Keratinocyte (primary cell): ENCODE measurements at places on chromosomes 6 and 20. TPM values are rescaled to one million over a fixed set of nuclear protein-coding genes. Genes with fewer than 3 reads are reported as not detected.

SERAC1 gene
- polyA plus RNA-seq = 7.1 to 10.1 TPM (median 8.0 TPM) in 3 replicates

ADGRF4 gene
- polyA plus RNA-seq = 21.4 to 41.8 TPM (median 30.2 TPM) in 3 replicates

WFDC5 gene
- 2.4 to 11.7 TPM (median 5.1 TPM) in 3 replicates for polyA plus RNA-seq

ARHGAP40 gene
- polyA plus RNA-seq = 1.0 to 1.9 TPM (median 1.2 TPM) in 3 replicates

ZCCHC3 gene
- 4.9 to 6.8 TPM (median 5.7 TPM) in 3 replicates for polyA plus RNA-seq

ATP6V1G2 gene
- polyA plus RNA-seq = 0.46 to 1.3 TPM (median 0.94 TPM) in 3 replicates

SCRT2 gene
- polyA plus RNA-seq = not detected in 3 replicates

NMBR gene
- 0.04 TPM in 1 of 3 replicates, not detected in the others for polyA plus RNA-seq

RAB23 gene
- polyA plus RNA-seq = 7.3 to 14.6 TPM (median 10.0 TPM) in 3 replicates

PARD6B gene
- 1.4 to 2.0 TPM (median 1.4 TPM) in 3 replicates for polyA plus RNA-seq

TMEM200A gene
- 23.9 to 104 TPM (median 80.4 TPM) in 3 replicates for polyA plus RNA-seq

CST4 gene
- polyA plus RNA-seq = not detected in 3 replicates

C20orf202 gene
- polyA plus RNA-seq = not detected in 3 replicates

WFDC10A gene
- not detected in 3 replicates for polyA plus RNA-seq

SMLR1 gene
- not detected in 3 replicates for polyA plus RNA-seq

C20orf144 gene
- polyA plus RNA-seq = 0.02 to 0.03 TPM in 2 of 3 replicates, not detected in the other

DEFB118 gene
- not detected in 3 replicates for polyA plus RNA-seq

DSP gene
- 254 to 286 TPM (median 255 TPM) in 3 replicates for polyA plus RNA-seq

FAM217A gene
- not detected in 3 replicates for polyA plus RNA-seq

ZNF292 gene
- 4.9 to 8.4 TPM (median 5.5 TPM) in 3 replicates for polyA plus RNA-seq

TINAG gene
- not detected in 3 replicates for polyA plus RNA-seq

NNAT gene
- polyA plus RNA-seq = 0.44 to 0.95 TPM (median 0.79 TPM) in 3 replicates

SIGLEC1 gene
- not detected in 3 replicates for polyA plus RNA-seq

EEF1A2 gene
- 0.12 to 0.77 TPM (median 0.31 TPM) in 3 replicates for polyA plus RNA-seq

ANKRD6 gene
- polyA plus RNA-seq = 5.7 to 9.4 TPM (median 5.8 TPM) in 3 replicates

VNN1 gene
- 1.5 to 3.8 TPM (median 3.3 TPM) in 3 replicates for polyA plus RNA-seq

RIPPLY2 gene
- polyA plus RNA-seq = 0.37 to 0.76 TPM (median 0.60 TPM) in 3 replicates

SLX4IP gene
- polyA plus RNA-seq = 2.6 to 3.3 TPM (median 3.0 TPM) in 3 replicates

PBOV1 gene
- not detected in 3 replicates for polyA plus RNA-seq

CDH4 gene
- 1.1 to 7.9 TPM (median 2.2 TPM) in 3 replicates for polyA plus RNA-seq

STK35 gene
- 5.5 to 13.1 TPM (median 6.5 TPM) in 3 replicates for polyA plus RNA-seq

HRH3 gene
- polyA plus RNA-seq = not detected in 3 replicates

PLG gene
- not detected in 3 replicates for polyA plus RNA-seq

NOX3 gene
- polyA plus RNA-seq = not detected in 3 replicates

L3MBTL1 gene
- polyA plus RNA-seq = 3.1 to 7.7 TPM (median 5.0 TPM) in 3 replicates
